ENCODE measurements at places on chromosomes 7 and 10. TPM values are rescaled to one million over a fixed set of nuclear protein-coding genes. Genes with fewer than 3 reads are reported as not detected.

AMPH gene
- 1.6 TPM for total RNA-seq

GLUD1 gene
- total RNA-seq, result 698 TPM

MYL10 gene
- 0.60 TPM for total RNA-seq

EDRF1 gene
- 27.3 TPM for total RNA-seq

AIFM2 gene
- total RNA-seq, result 8.6 TPM

- DNase-seq, result no peak
- H3K27ac ChIP-seq, result peak overlapping the region; percentile 83
- H3K27me3 ChIP-seq, result no peaks in the 10 kb centered on the region
These were observed 52.2 kb downstream of the CUBN start for GRCh38 chr10:17077346-17077781.

DNA sequence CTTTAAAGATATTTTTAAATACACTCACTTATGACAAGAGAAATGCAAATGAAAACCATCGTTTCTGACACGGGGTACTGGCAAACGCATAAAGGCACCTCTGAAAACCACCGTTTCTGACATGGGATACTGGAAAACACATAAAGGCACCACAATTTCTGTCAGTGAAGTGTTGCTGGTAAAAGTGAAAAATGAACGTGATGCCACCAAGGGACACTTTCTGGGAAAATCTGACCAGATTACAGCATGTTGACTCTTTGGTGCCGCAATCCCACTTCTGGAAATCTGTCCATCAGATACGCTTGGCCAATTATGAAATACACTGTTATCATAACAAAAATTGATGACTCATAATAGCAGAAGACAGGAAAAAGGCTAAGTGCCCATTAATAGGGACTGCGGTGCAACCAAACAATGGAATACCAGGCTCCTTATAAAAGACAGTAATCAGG is 131.7 kb downstream of the ZMYND11 start:
- no peak overlapping the region for H3K27ac ChIP-seq
- no peak overlapping the region for H3K4me3 ChIP-seq
- no peaks in the 10 kb centered on the region for H3K4me1 ChIP-seq
- H3K36me3 ChIP-seq, result no peaks in the 10 kb centered on the region
- DNase-seq, result no peak

DNA sequence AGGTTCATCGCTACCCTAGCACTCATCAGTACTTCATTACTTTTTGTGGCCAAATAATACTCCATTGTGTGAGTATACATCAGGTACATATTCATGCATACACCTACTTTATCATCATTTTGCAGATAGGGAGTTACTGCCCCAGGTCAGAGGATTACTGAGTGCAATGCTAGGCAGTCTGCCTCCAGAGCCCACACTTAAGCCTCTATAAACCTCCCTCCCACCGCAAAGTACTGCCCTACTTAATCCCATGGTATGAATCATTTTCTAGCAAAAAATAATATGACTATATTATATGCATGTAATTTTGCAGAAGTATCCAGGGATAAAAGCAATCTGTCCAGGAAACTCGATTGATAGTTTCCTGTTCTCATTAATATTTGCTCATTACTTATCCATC is 194.3 kb downstream of the GRID1 start:
- DNase-seq, result no peak
- no peak overlapping the region for H3K27ac ChIP-seq
- no peak overlapping the region for H3K4me3 ChIP-seq
- H3K27me3 ChIP-seq, result peaks cover 7% of the 10 kb centered on the region
- H3K4me1 ChIP-seq, result peaks cover 8% of the 10 kb centered on the region
- no peaks in the 10 kb centered on the region for H3K36me3 ChIP-seq

DNA sequence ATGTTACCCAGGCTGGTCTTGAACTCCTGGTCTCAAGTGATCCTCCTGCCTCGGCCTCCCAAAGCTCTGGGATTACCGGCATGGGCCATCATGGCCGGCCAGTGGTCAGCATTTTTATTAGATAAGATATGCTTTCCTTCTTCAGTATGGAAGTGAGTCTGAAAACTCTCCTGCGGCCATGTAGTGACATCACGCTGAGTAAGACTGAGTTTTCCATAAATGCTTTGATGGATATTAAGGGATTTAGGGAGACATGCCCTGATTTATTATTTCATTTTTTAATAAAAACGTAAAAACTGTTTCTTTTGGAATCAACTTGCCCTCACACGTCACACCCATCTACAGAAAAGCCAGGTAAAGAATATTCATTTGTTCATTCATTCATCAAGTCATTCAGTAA is 48.4 kb downstream of the DYNC1I1 start:
- no peak overlapping the region for H3K27ac ChIP-seq
- H3K36me3 ChIP-seq, result no peaks in the 10 kb centered on the region

- no peak overlapping the region for H3K27ac ChIP-seq
- no peaks in the 10 kb centered on the region for H3K27me3 ChIP-seq
- no peaks in the 10 kb centered on the region for H3K4me1 ChIP-seq
- H3K36me3 ChIP-seq, result no peaks in the 10 kb centered on the region
- no peak overlapping the region for H3K4me3 ChIP-seq
- no peak for DNase-seq
These were observed 105.0 kb downstream of the ZNF248 start for GRCh38 chr10:37752334-37752875.

Data from hepatocyte (in vitro differentiated cells).